ENCODE measurements at places on chromosomes 2 and 18.

DNA sequence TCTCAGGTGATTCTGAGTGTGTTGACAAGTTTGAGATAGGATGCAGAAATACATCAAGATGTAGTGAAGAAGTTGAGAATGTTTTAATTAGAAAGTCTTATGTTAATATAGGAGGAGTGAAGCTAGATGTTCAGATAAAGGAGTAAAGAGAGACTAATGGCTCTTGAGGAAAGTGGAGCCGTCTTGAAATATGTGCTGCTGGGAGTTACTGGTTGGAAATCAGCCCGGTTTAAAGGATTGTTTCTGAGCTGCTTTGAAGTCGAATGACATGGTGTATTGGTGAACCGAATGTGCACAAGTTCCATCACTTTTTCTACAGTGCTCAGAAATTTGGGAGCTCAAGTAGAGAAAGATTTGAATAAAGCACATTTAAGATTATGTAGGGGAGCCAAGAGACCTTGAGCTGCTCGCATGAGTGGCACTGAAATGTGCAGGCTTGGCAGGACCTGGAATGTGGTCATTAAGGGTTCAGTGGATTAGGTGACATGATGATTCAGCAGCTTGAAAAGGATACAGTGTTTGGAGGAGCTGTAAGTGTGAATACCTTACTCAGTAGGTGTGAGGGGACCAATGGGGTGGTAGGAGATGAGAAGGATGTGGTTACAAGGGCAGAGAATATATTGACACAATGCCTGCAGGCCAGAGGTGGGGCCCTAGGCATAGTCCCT, 68.6 kb downstream of the CAB39 start:
- DNase-seq, result no peak

DNA sequence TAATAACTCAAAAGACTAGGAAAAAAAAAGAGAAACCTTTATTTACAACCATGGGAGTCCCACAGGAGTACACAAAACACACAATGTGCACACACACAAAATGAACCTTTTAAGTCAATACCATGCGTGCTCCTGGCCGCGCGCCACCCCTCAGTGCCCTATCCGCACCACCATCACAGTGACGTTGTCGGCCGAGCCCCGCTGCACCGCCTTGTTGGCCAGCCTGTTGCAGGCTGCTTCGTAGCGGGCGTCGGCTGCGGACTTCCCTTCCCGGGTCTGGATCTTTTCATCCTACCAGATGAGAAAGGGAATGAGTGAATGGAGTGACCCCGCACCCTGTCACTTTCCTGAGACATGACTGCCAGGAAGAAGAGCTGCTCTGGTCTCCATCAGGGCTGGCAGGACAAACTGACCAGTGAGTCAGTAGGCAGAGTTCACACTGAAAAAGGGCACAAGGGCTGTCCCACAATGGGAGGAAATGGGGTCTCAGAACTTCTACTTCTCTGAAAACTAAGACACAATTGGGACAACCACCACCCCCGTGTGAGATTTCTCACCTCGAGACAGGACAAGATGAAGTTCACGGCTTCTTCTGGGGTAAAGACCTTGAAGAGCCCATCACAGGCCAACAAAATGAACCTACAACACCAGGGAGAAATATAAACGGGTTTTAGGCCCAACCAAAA, 11.8 kb downstream of the ERFE start:
- no peak for DNase-seq

DNA sequence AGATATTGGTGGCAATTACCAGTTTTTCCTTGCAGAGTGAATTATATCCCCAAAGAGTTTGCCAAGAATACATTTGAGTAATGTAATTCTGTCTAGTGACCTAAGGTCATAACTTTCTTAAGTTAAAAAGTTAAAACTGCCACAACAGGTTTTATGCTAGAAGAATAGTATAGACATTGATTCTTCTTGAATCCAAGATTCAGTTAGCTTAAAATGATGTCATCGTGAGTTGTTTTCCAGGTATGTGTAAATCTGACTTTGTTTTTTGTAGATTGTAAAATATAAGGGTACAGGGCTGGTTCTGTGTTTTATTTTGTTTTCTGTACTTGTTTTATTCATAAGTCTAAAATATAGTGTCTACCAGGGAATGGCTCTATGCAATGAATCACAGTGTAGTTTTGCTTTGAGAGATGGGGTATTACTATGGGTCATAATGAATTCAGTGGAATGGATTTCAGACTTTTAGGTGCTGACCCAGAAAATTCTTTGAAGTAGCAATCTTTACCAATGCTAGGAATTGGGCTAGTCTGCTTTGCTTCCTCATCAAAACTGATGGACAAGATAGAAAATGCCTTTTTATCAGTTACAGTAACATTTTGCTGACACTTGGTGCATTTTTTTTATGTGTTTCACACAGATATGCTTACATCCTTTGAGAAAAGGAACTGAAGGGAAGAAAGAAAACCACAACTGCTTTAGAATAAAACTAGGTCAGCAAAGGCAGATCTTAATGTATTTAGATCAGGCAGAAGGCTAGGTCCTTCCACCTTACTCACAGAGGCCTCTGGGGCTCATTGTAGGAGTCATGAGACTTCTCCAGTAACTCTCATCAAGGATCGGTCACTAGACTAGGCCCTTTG, 20.8 kb upstream of the MGAT5 start:
- DNase-seq, result no peak

GRCh38 chr2:167729911-167730310, 517.5 kb downstream of the STK39 start:
- DNase-seq, result no peak

DNA sequence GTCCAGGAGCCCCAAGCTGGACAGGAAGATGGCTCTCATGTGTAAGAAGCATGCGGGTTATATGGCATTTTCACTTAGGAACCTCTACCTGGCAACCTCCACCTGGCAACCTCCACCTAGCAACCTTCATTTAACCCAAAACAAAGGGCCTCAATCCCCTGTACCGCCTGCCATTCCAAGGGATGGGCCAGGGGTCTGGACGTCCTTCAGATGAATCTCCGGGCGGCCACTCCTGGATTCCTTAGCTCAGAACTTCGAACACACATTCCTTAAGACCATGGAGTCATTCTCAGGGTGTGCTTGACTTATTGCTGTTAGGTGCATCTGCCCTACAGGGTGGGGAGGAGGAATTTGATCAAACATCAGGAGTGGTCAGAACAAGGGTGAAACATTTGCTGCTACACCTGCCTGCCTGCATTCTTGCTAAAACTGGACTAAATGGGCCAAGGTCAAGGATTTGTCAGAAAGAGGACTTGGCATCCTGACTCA, 277.6 kb downstream of the PHLPP1 start:
- DNase-seq, result no peak

Measured in WERI-Rb-1 (cell line).